ENCODE measurements at places on chromosomes 2 and 18. TPM values are rescaled to one million over a fixed set of nuclear protein-coding genes. Genes with fewer than 3 reads are reported as not detected.

The RNU2-63P gene
- total RNA-seq, result not detected

The SS18 gene
- 108 TPM for total RNA-seq

The AP1S3 gene
- total RNA-seq, result 10.2 TPM

The UGT1A10 gene
- not detected for total RNA-seq

The REG3A gene
- total RNA-seq, result not detected

The MBP gene
- total RNA-seq, result 4.0 TPM

The GALNT13 gene
- total RNA-seq, result 0.87 TPM

The IL1A gene
- 0.12 TPM for total RNA-seq

The ALPG gene
- not detected for total RNA-seq

The MOGAT1 gene
- not detected for total RNA-seq

The GPC1 gene
- total RNA-seq, result 70.9 TPM

The CD207 gene
- not detected for total RNA-seq

The BABAM2 gene
- total RNA-seq, result 20.6 TPM
